T-helper 2 cell treated with Interferon-gamma antibody and Interleukin-4, amounts not matched to agents 100 ng/mL and 5 ng/mL, for 36 hours (primary cell): ENCODE measurements at places on chromosomes 2 and 18. TPM values are rescaled to one million over a fixed set of nuclear protein-coding genes. Genes with fewer than 3 reads are reported as not detected.

IL36RN gene
- not detected in 2 replicates for total RNA-seq

TMEM182 gene
- total RNA-seq, result 2.3 and 3.2 TPM in 2 replicates

PLGLB2 gene
- 4.4 and 5.2 TPM in 2 replicates for total RNA-seq

MYO5B gene
- 0.02 TPM in 1 of 2 replicates, not detected in the other for total RNA-seq

CNGA3 gene
- not detected in 2 replicates for total RNA-seq

XDH gene
- total RNA-seq, result 0.30 and 0.50 TPM in 2 replicates

DSG4 gene
- not detected in 2 replicates for total RNA-seq

HJURP gene
- 79.4 and 80.0 TPM in 2 replicates for total RNA-seq

CSRNP3 gene
- not detected in 2 replicates for total RNA-seq

SMYD1 gene
- not detected in 2 replicates for total RNA-seq

RGPD8 gene
- 7.4 and 7.9 TPM in 2 replicates for total RNA-seq

ERBB4 gene
- total RNA-seq, result not detected in 2 replicates

POU3F3 gene
- not detected in 2 replicates for total RNA-seq

SPOPL gene
- 12.3 and 13.4 TPM in 2 replicates for total RNA-seq

CENPA gene
- 37.9 and 38.5 TPM in 2 replicates for total RNA-seq

ZNF396 gene
- total RNA-seq, result 0.45 and 0.52 TPM in 2 replicates

IL37 gene
- not detected in 2 replicates for total RNA-seq
